ENCODE measurements at places on chromosomes 2 and 18. TPM values are rescaled to one million over a fixed set of nuclear protein-coding genes. Genes with fewer than 3 reads are reported as not detected.

Gene RTP5
- not detected for total RNA-seq

Gene KLHL41
- total RNA-seq = 0.43 TPM

Gene ABCA12
- total RNA-seq = not detected

Gene PLB1
- total RNA-seq = 3.0 TPM

GRCh38 chr2:241194811-241195210 lies 6.3 kb downstream of the ANO7 start:
- no peak for DNase-seq

GRCh38 chr2:134583997-134584520 lies 134.7 kb downstream of the TMEM163 start:
- no peak for DNase-seq

Gene OR6B2
- total RNA-seq = not detected

GRCh38 chr2:195121341-195121740 lies 535.7 kb upstream of the SLC39A10 start:
- no peak for DNase-seq

Gene IL36RN
- total RNA-seq = not detected

GRCh38 chr2:86518481-86518880 lies 44.8 kb downstream of the CHMP3 start:
- peak; percentile 15 for DNase-seq

Gene PAX8
- 1.3 TPM for total RNA-seq

DNA sequence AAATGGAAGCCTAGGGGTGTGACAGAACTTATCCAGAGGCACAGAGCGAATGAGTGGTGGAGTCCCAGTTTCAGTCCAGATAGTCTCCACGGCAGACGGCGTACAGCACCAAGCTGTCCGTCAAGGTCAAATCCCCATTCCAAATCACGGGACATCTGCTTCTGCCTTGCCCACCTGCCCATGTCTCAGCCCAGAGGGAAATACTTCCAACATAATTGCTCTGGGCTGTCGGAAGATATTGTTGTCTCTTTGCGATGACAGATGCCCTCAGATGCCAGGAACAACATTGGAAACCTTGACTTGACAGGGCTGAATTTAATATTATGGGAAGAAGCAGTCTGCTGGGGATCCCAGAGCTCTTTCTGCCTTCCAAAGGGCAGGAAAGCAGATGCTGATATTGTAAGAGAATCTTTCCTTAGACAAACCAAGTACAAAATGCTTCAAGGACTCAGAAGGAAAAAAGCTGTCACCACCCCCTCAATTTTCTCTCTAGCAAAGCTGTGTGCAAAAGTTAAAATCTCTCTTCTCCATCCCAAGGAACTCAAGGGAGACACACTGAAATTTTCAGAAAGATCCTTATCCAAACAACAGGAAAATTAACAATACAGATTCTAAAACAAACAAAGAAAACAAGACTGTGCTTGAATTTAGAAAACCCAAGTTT lies 364.0 kb downstream of the LRATD1 start:
- no peak for DNase-seq

GRCh38 chr2:102107741-102108070 lies 34.8 kb upstream of the IL1R1 start:
- DNase-seq = peak; percentile 26

Gene CFAP53
- under 0.01 TPM for total RNA-seq

DNA sequence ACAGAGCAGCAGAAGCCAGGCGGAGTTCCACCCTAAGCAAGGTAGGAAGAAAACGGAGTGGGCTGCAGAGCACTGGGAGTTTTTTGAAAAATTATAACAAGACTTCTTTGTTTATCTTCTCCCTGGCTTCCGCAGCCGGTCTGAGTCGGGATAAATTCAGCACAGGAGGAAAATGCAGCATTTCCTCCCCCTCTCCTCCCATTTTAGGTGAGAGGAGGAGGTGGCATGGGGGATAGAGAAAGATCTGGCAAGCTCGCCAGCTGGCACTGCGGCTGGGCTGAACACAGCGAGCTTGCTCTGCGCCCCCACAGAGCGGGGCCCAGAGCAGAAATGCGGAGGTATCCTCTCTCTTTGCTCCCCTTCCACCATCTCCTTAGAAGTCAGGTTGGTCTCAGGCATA lies 17.7 kb upstream of the CHRNA1 start:
- no peak for DNase-seq

DNA sequence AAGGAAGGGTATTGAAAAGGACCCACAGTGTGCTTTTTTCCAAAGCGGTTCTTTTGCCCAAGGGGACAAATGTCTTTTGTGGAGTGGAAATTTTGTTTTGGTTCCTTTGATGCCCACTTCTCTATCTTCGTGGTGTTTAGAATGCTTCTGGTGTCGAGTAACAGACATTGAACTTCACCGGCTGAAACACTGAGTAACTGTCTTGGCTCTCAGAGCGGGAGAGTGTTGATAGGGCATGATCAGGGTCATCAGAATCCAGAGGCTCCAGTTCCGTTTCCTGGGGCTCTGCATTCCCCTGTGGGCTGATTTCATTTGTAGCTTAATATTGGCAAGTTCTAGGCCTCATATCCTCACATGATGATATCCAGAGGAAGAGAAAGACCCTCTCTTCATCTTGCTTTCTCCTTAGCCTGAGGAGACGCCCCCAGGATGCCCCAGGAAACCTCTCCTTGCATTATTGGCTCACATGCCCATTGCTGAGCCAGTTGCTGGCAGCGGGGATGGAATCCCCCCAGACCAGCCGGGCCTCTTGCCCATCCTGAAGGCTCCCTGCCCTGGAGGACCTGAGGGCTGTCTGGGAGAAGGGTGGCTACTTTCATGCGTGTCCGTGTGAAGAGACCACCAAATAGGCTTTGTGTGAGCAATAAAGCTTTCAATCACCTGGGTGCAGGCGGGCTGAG lies 27.9 kb upstream of the AGFG1 start:
- DNase-seq = no peak

GRCh38 chr2:83470928-83471327 lies 988.2 kb downstream of the SUCLG1 start:
- DNase-seq = no peak

Data from fibroblast of villous mesenchyme (primary cell).